Stimulated activated CD8-positive, alpha-beta memory T cell treated with anti-CD3 and anti-CD28 coated beads, Interleukin-7, amount 100 ng/mL, for 1 hour (primary cell): ENCODE measurements at places on chromosomes 11 and 22.

DNA sequence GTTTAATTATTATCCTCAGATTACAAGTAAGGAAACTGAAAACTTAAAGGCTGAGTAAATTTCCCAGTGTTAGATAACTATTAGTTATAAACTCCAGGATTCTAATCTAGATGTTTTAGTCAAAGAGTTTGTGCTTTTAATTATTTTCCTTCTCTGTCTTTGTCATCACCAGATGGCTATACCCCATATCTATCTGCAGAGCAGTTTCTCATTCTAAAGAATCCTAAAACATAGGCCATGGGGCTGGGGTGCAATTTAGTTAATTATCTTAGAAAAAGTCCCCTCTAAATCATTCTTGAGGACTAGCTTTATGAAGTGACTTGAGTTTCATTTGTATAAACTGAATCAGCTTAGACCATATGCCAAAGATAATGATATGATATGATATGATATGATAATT lies 556.3 kb upstream of the ANO5 start:
- DNase-seq = no peak

DNA sequence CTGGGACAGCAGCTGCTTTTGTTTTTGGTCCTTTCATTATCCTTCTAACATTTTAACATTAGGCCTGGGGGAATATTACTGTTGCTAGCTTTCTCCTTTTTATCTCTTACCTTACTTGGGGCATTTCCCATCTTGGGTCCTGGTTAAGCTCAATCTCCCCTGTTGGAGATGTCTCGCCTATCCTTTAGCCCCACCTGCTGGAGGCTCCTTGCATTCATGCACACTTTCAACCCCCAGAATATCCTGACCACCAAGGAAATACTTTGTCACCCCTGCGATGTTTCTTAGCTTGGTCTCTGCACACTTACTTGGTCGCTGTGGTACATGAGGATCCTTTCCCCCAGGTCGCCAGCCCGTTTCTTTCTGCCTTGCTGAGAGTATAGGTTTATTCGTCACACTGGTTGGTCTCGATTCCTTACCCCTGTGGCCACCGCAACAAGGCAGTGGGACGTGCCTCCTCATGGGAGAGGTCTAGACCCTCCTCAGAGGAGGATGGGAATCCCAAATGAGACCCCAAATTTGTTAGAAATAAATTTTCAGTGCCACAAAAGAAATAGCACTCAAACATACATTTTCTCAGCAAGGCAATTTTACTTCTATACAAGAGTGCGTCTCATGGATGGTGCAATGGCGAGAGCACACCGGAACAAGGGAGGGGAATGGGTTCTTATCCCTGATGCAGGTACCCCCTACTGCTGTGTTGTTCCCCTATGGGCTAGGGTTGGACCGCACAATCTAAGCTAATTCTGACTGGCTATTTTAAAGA lies 5.4 kb upstream of the TXN2 start:
- DNase-seq = no peak

DNA sequence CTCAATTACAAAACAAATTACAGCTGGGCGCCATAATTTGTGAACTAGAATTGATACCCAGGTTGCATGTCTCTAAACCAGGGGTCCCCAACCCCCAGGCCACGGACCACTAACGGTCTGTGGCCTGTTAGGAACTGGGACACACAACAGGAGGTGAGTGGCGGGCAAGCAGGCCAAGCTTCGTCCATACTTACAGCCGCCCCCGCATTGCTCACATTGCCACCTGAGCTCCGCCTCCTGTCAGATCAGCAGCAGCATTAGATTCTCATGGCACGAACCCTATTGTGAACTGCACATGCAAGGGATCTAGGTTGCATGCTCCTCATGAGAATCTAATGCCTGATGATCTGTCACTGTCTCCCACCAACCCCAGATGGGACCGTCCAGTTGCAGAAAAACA lies 12.9 kb downstream of the FCHSD2 start:
- DNase-seq = no peak

- no peak for DNase-seq
Observed at GRCh38 chr11:67581469-67581868, 2.1 kb upstream of the GSTP1 start.

DNA sequence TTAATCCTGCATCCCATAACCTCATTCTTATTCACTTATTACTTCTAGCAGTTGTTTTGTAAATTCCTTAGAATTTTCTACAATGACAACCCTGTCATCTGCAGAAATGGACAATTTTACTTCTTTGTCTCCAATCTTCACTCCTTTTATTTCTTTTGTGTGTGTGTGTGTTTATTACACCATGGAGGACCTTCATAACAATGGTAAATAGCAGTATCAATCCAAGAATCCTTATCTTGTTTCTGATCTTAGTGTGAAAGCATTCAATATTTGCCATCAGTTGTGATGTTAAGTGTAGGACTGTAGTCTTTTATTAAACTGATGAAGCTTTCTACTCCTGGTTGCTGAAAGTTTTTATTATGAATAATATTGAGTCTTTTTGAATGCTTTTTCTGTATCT lies 109.1 kb downstream of the MPPED2 start:
- no peak for DNase-seq

DNA sequence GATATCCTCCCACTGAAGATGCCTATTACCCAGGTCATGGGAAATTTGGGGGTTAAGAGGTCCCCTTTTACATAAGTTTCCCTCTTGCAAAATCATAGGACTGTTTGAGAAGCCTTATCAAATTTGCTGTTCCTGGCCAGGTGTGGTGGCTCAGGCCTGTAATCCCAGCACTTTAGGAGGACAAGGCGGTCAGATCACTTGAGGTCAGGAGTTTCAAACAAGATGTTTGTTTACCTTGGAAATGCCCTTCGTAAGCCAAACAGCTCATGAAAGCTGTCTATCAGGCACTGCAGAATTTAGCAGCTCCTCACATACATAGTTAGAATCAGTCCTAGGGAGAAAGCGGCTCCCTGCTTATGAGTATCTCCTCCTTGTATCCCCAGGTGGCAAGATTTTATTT lies 4.9 kb upstream of the EI24 start:
- no peak for DNase-seq

GRCh38 chr11:76690736-76691135 lies 20.2 kb upstream of the LRRC32 start:
- DNase-seq = no peak

DNA sequence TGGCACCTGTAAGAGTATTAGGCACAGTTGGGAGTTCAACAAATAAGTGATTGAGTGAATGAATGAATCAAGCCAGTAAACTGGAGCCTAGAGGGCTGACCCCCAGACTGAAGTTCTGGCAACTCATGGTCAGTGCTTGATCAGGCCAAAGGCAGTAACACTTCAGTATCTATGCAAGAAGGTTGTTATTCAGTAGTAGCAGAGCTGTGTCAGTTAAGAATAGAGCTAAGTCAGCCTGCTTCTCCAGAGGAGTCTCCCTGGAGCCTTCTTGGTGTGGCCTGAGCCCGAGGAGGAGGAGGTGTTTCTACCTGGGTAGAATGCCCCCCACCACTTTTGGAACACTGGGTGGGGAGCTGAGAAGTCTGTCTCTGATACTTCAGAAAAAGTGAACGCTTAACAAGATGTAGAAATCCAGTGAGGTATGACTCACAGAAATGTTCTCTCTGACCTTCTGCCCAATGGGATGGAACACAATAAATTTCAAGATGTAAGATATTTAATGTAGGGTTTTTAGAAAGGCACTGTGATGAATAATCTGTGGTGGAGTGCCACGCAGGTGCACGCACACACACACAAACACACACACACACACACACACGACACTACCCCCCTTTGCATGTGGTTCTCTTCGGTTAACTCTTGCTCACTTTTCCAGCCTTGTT lies 219.9 kb downstream of the HIPK3 start:
- no peak for DNase-seq

DNA sequence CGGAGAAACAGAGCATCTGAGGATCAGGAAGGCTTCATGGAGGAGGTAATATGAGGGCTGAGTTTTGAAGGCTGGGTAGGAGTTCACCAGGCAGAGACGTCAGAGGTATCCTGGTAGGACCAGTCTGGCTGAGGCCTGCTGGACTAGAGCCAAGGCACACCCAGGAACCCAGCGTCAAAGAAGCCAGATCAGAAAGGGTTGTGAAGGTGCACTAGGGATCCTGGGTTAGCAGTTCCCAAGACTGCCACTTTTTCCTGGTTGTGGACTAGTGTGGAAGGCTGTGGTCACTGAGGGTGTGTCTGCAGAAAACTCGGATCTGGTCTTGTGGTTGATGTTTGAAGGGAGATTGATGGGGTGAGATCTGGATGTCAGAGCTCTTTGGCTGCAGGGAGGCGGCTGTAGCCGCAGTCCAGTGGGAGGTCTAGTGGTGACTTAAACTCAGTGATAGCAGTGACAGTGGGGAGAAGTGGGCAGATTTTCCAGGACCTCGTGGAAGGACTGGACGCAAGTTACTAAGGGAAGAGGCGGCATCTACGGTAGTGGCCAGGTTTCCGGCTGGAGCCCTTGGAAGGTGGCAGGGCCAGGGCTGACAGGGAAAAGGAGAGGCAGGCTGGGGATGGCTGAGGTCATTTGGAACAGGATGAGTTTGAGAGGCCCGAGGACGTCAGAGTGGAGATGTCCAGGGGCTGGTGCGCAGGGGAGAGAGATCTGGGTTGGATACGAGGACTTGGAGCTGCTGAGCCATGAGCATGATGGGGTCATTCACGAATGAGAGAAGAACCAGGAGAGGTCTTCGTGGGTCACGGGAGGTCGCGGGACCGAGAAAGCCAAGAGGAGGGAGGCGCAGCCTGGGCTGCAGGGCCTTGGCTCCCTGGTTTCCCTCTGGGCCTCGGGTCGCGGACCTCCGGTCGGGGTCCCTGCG lies 10.9 kb downstream of the RELA start:
- DNase-seq = no peak

DNA sequence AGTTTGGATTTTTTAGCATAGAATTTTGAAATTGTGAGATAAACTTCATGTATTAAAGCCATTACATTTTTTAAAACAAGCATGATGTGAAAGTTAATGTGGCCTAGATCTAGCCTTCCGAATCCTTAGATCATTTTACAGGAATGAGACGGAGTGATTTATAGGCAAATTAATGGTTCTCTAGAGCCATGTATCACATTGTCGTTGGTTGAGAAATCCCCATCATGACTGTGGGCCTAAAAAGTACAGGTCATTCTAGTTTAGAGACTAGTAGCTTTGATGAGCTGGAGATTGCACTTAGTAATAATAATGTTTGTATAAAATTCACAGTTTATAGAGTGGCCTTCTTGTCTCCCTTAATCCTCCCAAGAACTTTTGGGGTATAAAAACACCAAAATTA lies 7.1 kb downstream of the EWSR1 start:
- no peak for DNase-seq

DNA sequence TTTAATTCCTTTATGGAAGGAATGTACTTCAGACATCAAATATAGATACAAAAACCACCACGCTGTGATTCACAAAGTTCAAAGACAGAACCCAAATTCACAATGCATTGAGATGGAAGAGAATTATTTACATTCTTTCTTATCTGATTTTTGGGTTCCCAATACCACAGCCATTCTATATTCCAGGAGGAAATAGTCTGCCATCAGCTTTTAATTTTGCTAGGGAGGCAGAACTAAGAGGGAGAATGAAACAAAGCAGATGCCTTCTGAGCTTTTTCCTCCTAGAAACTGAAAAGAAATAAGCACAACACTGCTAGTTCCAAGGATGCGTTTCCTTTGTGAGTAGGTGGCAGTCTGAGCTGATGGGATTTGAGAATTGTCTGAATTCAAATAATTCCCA lies 283.0 kb upstream of the NARS2 start:
- no peak for DNase-seq

GRCh38 chr11:73412308-73412707 lies 36.1 kb downstream of the RELT start:
- DNase-seq = no peak

GRCh38 chr11:2175659-2176058 lies 4.0 kb upstream of the TH start:
- no peak for DNase-seq

DNA sequence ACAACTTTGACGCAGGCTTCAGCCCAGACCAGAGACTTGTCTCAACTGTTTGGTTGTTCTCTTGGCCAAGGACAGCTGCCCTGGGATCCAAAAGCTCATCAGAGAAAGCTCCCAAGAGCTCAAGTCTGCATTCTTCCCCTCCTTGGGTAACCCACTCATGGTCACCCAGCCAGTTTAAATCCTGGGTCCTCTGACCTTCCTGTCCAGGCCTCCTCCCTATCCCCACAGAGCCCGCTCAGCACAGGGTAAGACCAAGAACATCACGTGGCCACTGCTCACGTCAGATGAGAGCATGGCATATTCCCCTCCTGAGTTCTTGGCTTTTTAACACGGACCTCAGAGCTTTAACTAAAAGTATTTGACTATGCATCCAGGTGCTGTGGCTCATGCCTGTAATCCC lies 25.8 kb downstream of the TSKU start:
- DNase-seq = no peak

- no peak for DNase-seq
Observed at GRCh38 chr11:48032721-48033120, 52.4 kb downstream of the PTPRJ start.

DNA sequence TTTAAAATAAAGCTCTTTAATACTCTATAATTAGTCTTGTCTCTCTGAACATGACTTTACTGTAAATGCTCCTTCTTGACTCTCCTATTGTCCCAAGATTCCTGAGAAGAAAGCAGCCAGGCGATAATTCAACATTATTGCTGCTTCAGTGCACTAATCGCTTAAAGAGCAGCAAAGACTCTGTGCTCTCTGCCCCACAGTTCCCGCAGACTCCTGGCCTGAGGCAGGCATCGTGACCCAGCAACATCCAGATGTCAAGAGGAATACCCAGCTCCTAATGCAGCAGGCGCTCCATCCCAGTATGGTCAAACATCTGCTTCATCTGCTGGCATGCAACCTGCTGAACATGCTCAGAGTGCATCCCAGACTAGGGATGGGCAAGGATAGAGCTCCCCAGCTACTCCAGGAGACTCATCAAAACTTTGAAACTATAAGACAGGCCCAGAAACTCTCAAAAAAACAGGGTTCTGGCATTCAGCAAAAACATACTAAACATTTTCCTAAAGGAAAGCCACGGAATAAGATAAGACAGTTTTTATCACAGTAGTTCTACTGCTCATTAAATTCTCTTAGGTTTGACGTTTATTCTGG lies 270.0 kb downstream of the SOX6 start:
- no peak for DNase-seq

DNA sequence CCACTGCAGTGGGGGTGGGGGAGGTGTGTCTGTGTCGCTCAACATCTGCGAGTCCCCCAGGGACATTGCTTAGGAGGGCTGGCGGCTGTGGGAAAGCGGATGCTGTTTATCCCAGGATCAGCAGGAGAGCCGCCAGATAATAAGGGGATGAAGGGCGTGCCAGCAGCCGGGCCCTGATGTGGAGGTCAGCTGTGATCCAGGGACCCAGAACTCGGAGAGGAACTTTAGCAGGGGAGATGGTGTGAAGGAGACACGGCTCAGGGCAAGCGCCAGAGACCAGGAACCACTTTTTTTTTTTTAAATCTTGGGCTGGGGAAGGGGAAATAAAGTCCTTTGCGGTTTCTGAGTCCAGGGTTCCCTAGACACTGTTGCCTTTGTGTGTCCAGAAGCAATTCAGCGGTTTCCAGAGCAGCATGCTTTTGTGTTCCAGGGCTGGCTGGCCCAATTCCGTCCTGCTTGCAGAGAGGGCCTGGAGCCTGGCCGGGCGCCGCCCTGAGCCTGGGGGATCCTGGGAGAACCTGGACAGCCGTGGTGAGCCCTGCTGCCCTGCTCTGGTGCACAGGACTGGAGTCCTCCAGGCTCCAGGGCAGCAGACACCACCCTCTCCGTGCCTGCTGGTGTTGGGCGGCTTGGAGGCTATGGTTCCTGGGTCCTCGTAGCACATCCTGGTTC lies at the start of gene GRAMD4:
Gene GRAMD4 (plus strand): TSS at position 557 of the 672 bp plus-strand sequence. CDS start 6,414 bp downstream, outside the sequence.
- DNase-seq = no peak

GRCh38 chr22:33232071-33232470 lies 173.9 kb upstream of the SYN3 start:
- no peak for DNase-seq
